ENCODE measurements at places on chromosomes 11 and 22. TPM values are rescaled to one million over a fixed set of nuclear protein-coding genes. Genes with fewer than 3 reads are reported as not detected.

Gene CARS1
- total RNA-seq, result 93.7 TPM

Gene MMP13
- total RNA-seq, result 0.43 TPM

Gene TREH
- 0.50 TPM for total RNA-seq

Gene JHY
- total RNA-seq, result 1.5 TPM

Gene NPTXR
- total RNA-seq, result 0.87 TPM

Gene SLC22A12
- total RNA-seq, result 0.15 TPM

All from motor neuron (in vitro differentiated cells).